ENCODE measurements at places on chromosomes 1 and 21.

DNA sequence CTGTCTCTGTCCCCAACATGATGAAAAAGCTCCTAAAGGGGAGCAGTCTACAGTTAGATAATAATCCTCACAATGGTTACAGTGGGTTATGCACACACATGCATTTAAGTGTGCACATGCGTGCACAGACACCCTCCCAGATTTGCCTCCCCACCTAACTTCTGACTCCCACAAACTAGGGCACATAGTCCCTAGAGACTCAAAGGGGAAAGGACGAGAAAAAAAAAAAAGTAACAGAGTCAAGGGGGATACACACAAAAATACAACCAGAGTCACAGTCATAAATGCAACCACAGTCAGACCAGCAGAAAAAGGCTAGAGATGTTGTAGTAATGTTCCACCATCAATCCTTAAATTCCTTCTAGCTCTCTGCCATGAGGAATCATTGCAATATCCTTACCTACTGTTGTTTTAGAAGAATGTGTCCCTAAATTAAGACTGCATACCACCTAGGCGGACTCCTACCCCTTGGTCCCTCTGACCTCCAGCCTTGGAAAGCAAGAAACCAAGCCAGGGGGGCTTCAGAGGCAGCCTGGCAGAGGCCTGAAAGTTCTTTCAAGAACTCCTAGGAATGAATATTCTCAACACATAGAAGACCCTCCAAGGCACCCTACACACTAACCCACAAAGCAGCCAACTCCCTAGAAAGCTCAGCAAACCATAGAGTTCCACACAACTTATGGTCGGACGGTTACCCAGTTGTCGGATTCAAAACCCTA lies 1.3 kb downstream of the CRTC2 start:
- no peak for DNase-seq

DNA sequence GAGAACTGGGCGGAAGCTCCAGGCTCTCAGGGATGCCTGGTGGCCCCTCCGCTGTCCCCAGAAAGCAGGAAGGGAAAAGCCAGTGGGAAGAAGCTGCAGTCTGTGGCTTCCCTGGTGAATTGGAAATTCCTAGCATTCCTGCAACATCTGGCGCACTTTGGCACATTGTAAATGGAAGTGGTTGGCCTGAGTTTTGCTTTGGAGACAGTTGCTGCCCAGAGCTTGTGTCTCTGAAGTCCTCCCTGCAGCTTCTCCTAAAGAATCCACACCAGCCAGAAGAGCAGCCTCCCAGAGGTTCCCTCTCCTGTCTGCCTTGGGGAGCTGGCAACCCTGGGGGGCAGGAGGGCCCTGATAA lies 48.2 kb downstream of the ARHGEF10L start:
- DNase-seq = no peak

GRCh38 chr1:52348704-52349300 lies 17.2 kb downstream of the CC2D1B start:
- DNase-seq = no peak

GRCh38 chr1:224198572-224198971 lies 15.5 kb downstream of the DEGS1 start:
- DNase-seq = no peak

GRCh38 chr1:212545941-212546635 lies 62.5 kb upstream of the ATF3 start:
- no peak for DNase-seq

DNA sequence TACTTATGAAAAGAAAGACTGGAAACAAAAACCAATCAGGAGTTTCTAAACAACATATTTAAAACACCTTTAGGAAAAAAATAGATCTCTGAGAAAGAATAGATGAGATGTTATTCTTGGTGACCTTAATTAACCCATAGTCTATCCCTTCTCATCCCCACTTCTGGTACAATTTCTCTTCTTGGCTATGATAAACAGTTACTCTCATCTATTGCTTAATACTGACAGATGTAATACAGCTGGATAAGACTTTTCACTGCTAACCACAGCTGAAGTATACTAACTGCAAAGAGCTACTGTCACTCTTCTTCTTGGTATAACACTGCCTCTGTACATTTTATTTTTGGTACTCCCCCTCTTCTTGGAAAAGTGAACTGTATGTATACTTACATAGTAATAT lies 15.2 kb downstream of the EXTL2 start:
- DNase-seq = no peak
